NCI-H2107 (cell line): ENCODE measurements at places on chromosomes 16 and 17.

DNA sequence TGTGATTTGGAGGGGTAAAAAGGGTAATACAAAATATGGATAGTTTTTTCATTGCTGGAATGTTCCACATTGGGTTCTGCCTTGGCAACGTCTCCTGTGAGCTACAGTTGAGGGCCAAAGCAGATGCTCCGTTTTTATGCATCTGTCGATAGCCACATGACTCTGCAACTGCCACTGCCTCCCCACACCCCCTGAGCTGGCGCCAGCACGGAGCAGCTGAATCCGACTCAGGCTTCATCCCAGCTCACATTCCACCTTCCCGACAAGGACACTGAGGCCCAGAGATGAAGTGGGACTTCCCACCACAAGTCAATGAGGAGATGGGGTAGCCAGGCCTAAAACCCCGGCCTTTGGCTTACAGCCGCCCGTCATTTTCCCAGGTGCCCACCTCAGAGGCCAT is 334.1 kb downstream of the CDH13 start:
- no peak for DNase-seq

- DNase-seq = no peak
Measured at GRCh38 chr17:56395787-56396186, 197.7 kb upstream of the NOG start.

DNA sequence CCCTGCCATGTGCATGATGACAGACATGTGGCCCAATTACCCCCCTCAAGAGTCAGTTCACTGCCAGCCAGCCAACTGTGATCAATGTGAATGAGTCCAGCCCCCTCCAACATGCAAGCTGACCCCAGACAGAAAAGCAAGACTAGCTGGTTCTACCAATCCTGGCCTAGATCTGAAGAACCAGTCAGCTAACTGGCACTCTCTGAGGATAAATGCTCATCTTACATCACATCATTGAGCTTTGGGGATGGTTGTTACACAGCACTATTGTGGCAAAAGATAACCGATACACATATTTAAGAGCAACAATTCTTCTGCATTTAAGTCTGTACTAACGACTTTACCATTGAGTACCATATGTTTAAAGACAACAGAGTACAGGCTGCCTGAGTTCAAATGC is 106.7 kb downstream of the TOX3 start:
- DNase-seq = no peak

DNA sequence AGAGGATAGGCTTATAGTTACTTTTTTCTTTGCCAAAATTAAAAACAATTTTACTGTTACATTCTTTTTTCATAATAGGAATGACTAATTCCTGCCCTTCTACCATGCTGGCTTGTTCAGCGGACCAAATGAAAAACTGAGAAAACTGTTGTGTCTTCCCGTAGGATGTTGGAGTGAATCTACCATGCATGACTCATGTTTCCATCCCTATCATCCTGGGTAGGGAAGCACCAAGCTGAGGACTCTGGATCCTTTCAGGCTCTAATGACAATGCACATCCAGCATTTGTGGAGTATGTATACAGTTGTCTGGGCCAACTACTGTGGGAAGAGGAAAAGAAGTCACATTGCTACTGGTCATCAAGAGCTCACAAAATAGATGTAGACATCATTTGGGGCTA is 41.1 kb upstream of the DHX8 start:
- no peak for DNase-seq

GRCh38 chr17:77837917-77838316 is 120.6 kb upstream of the TNRC6C start:
- DNase-seq = no peak

DNA sequence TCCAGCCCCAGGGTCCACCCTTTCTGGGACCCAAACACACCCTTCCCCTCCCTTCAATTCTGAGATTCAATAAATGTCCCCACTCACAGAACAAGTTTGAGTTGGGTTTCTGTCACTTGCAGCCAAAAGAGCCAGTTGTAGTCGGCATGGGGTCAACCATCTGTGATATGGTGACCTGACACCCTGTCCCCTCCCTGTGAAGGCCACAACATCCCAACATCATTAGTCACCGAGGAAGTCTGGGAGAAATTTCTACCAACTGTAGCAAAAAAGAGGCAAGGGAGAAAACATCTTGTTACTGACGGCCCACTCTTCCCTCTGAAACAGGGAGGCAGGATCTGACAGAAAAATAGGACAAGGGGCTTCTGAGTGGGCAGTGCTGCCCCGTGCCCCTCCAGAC is 638 bp upstream of the LYZL6 start:
- no peak for DNase-seq

GRCh38 chr16:81634380-81635062 is 144.6 kb upstream of the PLCG2 start:
- DNase-seq = no peak

DNA sequence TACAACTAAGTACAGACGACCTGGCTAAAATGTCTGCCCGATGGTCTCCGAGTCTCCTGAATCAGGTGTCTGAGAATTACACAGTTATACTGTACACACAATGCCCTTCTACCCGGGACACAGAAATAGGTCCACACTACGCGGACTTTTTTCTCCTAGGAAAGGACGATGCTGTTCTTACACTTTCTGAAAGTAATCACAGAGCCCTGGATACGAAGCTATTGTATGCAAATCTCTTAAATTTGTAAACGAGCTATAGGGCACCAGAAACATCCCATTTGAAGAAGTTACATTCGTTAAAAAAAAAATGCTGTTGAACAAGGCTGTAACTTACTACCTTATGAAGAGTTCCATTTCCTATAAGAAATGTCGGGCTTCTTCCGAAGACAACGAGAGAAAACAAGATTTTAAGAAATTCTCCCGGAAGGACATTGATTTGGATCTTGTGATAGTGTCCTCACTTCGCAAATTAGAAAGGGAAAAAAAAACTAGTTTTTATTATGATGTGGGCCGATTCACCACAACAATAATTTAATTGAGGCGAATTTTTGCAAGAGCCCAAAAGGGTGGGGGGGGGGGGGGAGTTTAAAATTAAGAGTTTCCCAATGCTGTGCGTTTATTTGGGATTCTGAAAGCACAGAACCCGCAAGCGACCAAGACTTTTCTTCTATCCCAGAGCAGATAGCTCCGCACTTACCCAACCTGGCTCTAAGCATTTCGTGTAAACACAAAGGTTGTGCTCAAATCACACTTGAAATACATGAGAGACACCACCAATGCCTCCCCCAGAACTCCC is 1.5 kb upstream of the SOX9 start:
- no peak for DNase-seq

- DNase-seq = no peak
Measured at GRCh38 chr17:13209081-13209480, 191.3 kb upstream of the ELAC2 start.

DNA sequence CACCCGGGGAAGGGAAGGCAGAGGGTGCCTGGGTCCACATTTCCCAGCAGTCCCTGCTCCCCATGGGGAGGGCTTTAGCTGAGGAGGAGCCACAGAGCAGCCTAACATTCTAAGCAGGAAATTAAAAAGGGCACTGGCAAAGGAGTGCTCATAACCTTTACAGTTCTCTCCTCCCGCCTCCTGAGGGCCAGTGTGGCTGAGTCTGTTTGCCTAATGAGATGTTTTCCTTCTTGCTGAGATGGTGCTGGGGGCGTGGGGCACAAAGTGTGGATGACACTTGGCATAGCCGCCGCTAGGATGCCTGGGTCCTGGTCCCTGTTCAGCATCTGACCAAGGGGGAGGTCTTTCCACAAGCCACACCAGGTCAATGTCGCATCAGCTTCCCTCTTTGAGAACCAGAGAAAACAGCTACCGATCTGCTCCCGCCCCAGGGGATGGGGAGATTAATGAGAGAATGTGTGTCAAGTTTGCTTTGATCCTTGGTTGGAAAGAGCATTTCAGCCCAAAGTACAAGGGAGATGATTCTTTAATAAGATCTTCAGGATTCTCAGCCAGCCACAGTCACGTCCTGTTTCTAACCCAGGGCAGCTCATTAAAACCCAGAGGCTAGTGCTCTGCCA is 5.8 kb downstream of the KIF18B start:
- no peak for DNase-seq

- no peak for DNase-seq
Measured at GRCh38 chr17:16329519-16330271, 23.6 kb downstream of the CENPV start.

DNA sequence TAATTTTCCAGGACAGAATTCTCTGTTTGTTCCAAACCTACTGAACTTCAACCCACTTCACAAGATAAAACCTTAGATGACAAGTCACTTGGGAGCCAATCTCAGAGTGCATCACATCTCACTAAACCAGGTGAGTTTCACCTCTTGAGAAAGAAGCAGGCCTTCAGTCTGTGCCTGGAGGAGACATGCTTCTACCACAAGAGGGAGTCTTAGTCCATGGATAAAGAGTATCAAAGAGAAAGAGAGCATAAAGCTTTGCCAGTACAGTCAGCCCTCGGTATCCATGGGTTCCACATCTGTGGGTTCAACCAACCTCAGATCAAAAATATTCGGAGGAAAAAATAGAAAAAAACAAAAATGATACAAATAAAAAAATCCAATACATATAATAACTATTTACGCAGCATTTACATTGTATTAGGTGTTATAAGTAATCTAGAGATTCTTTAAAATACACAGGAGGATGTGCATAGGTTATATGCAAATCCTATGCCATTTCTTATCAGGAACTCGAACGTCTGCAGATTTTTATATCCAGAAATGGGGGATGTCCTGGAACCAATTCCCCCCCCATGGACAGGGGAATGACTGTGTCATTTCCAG is 37.7 kb downstream of the DUSP14 start:
- no peak for DNase-seq

- no peak for DNase-seq
Measured at GRCh38 chr17:3805581-3805980, 4.6 kb upstream of the ITGAE start.

GRCh38 chr17:28705074-28705659 is 6.5 kb downstream of the PROCA1 start:
- no peak for DNase-seq

- DNase-seq = peak; percentile 71
Measured at GRCh38 chr17:45146890-45147580, 1.2 kb upstream of the HEXIM1 start.

DNA sequence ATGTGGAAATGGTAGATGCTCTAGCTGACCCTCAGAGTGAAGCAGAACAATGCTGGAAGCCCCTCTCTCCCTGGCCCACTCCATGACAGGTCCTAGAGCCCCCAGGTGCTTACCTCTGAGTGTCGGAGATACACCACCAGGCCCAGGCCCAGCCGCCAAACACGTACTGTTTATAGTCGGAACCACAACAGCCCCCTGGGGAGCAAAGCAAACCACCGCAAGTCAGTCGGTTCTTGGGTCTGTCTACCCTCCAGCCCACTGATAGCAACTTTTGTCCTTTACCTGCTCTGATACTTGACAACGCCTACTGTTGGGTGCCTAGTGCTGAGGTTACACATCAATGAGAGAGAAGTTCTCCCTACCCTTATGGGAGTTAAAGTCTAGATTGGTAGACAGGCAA is 8.7 kb downstream of the FLOT2 start:
- DNase-seq = no peak

DNA sequence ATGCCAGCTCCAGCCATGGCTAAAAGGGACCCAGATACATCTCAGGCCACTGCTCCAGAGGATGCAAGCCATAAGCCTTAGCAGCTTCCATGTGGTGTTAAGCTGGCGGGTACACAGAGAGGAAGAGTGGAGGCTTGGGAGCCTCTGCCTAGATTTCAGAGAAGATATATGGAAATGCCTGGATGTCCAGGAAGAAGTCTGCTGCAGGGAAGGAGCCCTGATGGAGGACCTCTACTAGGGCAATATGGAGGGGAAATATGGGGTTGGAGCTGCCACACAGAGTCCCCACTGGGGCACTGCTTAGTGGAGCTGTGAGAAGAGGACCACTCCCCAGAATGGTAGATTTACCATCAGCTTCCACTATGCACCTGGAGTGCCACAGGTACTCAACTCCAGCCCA is 32.1 kb downstream of the RNF112 start:
- no peak for DNase-seq

DNA sequence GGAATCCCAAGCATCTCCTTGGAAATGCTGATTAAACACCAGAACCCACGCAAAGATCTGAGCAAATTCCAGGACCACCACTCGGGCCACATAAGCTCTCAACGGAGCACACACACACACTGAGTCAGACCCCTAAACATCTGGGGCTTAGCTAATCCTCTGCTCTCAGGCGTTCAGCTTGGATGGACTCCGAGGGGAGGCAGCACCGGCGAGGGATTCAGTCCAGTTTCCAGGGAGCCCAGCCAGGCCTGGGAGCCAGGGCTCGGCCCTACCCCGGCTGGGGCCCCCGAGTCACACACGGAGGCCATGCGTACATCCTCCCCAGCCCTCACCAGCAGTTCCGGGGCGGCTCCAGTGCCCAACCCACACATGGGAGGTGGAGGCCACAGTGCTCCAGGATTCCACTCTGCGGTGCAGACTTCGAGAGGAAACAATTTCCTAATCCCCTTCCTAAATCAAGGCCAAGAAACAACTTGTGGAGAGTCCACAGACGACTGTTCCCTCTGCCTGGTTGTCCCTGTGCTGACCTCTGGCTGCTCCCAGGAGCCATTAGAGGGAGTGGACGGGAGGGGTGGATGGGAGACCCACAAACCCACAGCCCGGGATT is 70.5 kb downstream of the GAS7 start:
- no peak for DNase-seq

DNA sequence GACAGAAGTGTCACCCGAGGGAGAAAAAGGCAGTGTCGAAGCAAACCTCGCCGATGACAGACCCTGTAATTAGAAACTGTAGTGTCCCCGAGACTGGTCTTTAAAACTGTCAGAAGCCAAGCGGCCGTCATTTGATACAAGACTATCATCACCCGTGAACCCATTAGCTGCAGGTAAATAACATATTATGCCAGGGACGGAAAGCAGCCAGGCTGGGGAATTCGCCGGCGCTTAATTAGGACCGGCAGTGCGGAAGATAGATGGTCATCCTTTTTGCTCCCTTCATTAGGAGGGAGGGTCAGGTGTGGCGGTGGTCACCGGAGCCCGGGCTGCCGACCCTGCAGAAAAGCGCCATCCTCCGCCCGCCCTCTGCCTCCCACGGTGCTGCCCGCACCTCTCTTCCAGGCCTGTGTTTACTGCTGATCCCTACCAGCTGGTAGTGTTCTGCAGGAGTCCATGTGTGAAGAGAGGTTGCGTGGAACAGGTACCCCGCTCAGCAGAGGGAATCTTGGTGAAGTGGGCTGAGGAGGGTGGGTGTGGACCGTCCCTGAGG is 109.4 kb upstream of the GSE1 start:
- no peak for DNase-seq

- DNase-seq = no peak
Measured at GRCh38 chr17:5610956-5611355, 26.6 kb upstream of the NLRP1 start.
